ENCODE measurements at places on chromosomes 1 and 21.

GRCh38 chr1:178945763-178946266, 74.9 kb upstream of the ANGPTL1 start:
- no peak for DNase-seq

- no peak for DNase-seq
Measured at GRCh38 chr1:88661951-88662699, 21.9 kb upstream of the PKN2 start.

GRCh38 chr1:203656796-203657747, 30.4 kb downstream of the ATP2B4 start:
- no peak for DNase-seq

DNA sequence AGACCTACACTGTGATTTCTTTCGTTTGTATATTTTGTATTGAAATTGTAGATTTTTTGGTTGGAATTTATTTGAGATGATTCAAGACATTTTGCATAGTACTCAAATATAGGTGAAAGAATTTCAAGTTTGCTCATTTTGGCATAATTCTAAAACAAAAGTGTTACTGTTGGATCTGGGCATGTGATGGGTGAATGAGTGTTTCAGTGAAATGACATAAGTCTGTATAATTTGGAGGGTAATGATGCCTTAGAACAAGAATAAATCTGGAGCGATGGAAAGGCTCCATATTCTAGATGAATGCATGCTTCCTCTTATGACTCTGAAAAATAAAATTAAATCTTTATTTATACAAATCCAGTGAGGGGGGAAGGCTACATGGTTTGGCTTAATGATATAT, 41.0 kb downstream of the NFIA start:
- no peak for DNase-seq

GRCh38 chr1:41286486-41286885, 44.4 kb upstream of the SCMH1 start:
- DNase-seq, result no peak

DNA sequence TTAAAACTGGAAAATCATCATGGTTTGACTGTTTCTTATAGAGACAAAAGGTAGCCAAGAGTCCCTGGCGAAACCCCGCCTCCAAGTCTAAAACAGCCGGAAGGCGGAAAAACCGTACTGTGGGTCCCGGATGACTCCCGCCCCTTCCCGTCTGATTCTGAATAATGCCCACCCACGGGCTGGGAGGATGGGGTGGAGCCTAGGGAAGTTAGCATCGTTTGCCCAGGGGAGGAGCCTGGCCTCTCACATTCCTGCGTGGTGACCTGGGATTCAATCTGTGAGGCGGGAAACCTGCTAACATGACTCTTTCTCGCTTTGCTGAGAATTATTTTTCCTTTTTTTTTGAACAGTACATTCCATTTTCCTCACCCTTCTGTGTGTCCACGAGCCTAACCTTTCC, 124.9 kb downstream of the KCNK1 start:
- DNase-seq, result no peak

GRCh38 chr1:212452323-212453155, 19.8 kb downstream of the NENF start:
- DNase-seq, result no peak

DNA sequence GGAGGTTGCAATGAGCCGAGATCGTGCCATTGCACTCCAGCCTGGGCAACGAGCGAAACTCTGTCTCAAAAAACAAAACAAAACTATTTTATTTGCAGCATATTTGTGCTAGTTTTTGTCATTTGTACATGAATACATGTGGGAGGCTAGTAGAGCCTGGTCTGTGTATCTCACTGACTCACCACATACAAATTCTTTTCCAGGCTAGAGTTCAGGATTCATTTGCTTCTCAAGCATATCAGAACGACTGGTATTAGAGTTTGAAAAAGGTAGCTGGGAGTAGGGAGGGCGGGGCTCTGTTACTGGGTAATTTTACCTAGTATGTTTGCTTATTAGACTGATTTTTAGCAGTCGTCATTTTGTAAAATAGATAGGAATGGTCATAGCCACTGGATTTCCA, 4.5 kb upstream of the TOR3A start:
- no peak for DNase-seq

- no peak for DNase-seq
Measured at GRCh38 chr1:225319871-225320270, 108.0 kb downstream of the LBR start.

- no peak for DNase-seq
Measured at GRCh38 chr1:213647864-213648650, 339.7 kb upstream of the PROX1 start.

DNA sequence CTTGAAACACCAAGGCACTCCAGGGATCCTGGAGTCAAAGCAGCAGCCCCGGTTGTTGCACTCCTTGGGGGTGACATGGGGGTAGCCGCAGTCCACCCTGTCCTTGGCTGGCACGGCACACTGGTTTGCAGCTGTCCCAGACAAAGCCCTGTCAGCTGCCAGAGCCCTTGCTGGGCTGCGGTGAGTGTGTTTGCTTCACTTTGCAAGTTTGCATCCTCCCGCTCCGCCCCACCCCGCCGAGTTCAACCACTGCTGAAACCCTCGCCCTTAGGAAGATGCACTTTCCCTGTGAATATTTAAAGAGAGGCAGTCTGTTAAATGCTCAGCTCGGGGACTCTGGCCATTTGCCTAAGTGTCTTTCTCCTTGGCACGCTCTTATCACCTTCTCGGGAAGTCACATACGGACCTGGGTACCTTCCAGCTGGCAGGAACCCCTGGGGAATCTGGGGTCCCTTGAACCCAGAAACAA, 1.7 kb downstream of the TFF3 start:
- peak; percentile 69 for DNase-seq

GRCh38 chr1:89826594-89826993, 5.8 kb downstream of the LRRC8D start:
- no peak for DNase-seq

- DNase-seq, result no peak
Measured at GRCh38 chr1:217881131-217881543, 250.0 kb downstream of the SPATA17 start.

DNA sequence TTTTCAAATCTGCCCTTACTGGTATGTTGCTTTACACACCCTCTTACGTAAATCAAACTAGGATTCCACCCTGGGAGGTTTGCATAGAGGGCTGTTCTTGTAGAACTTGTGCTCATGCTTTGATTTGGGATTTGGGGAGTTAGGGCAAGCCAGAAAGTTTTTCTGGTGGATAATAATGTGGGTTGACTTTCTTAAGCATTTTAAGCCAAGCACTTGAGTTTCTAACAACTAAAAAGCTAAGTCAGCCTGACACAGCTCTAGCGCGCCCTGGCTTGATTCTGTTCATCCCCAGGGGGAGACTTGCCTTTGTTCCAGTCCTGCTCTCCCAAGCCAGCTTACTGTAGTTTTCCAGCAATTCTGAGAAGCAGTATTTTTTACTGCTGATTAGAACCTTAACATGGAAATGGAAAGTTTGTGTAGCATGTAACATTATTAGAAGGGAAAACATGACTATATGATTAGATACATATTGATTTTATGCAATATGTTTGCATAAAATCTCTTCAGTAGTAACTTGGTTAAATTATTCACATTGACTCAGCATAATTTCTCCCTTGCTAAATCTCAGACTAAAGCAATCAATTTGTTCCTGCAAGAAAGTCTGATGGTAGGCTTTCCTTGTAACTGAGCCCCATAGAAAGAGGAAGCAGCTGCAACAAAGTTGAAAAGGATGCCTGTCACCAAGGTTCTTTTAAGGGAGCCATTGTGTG, 11.0 kb upstream of the PGD start:
- DNase-seq, result no peak

DNA sequence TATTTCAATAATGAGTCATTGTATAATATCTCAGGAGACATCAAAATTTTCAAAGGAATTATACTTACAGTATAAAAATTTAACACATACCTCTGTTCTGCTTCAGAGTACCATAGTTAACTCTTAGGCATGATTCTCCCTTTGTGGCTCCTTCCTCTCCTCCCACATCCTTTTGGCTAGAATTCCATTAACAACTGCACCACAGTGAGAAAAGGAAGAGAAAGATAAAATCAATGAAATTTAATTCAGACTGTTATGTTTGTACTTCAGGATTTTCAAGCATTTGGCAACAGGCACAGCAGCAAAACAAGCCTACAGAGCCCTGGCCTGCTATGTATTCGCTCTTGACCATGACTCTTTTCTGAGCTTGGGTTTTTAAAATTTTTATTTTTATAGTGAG, 57.2 kb upstream of the SGIP1 start:
- DNase-seq, result no peak

- DNase-seq, result no peak
Measured at GRCh38 chr1:99365141-99365540, 100.8 kb downstream of the PLPPR4 start.

GRCh38 chr1:203888807-203889251, 27.4 kb downstream of the SNRPE start:
- no peak for DNase-seq

DNA sequence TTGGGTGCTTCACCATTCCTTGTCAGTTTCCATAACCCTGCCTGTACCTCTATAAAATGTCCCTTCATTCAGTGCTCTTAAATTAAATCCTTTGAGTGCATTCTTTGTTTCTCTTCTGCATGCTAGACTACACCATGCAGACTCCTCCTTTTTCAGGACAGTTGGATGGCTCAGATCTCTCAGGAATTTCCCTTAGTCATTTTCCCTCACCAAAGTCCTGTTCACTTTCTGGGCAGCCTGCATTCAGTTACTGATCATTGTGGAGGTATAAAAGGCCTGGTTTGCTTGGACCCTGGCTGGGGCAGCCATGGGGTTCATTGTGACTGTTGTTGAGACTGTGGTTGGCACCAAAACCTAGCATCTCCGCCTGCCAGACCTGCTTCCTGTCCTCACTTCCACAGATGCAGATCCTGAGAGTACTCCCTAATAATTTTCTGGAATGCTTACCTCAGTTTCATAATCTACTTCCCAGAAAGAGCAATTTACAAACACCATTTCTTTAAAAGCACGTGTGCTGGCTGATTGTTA, 88.4 kb downstream of the PDE4B start:
- DNase-seq, result no peak

DNA sequence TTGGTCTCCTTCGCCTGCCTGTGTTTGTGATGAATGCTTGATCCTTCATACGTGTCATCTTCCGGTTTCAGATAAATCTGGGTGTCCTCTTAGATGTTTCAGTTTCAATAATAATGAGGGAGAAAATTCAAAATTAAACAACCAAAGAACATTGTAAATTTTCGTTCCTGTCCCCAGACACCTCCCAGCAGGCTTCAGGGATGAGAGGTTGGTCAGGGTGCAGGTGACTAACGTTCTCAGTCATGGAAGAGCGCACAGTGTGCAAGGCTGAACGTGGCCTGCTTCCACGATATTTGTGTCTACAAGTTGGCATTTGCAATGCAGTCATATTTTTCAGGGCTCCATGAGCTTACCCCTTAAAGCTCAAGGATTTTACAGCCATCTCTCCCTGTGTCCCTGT, 147.1 kb upstream of the ARHGEF16 start:
- DNase-seq, result no peak

DNA sequence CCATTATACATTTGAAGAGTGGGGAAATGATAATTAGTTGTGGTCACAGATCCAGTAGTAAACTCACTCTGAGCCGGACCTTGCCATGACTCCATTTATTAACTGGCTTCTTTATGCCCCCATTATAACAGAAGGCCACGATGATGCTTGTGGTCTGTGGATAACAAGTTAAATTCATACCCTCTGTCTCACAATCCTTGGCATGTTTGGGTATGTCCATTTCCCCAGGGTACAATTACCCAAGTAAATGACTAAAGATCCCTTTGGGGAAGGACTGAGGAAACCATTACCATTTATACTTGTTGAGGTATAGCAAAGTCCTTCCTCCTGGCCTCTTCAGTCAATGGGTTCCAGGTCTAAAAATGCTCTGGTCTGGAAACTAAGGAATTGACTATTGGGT, 7.3 kb upstream of the USP1 start:
- no peak for DNase-seq

DNA sequence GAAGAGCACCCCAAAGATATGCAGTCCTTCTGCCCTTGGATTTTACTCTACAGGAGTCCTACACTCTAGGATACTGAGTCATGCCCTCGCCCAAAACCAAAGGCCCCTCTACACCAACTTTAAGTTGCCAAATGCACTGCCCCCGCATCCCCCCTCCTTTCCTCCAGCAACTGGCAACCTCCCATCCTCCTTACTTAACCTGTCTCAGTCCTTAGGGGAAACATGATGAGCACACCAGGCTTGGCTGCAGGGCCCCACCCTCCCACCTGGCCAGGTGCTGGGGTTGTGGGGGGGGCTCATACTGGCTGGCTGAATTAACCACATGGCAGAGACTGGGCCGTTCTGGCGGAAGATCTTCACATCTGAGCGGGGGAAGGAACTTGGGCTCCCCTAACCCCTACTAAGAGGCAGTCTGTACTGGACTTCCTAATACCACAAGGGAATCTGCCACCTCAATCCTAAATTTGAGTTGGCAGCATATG, 1.2 kb downstream of the HDGF start:
- DNase-seq, result peak; percentile 31

DNA sequence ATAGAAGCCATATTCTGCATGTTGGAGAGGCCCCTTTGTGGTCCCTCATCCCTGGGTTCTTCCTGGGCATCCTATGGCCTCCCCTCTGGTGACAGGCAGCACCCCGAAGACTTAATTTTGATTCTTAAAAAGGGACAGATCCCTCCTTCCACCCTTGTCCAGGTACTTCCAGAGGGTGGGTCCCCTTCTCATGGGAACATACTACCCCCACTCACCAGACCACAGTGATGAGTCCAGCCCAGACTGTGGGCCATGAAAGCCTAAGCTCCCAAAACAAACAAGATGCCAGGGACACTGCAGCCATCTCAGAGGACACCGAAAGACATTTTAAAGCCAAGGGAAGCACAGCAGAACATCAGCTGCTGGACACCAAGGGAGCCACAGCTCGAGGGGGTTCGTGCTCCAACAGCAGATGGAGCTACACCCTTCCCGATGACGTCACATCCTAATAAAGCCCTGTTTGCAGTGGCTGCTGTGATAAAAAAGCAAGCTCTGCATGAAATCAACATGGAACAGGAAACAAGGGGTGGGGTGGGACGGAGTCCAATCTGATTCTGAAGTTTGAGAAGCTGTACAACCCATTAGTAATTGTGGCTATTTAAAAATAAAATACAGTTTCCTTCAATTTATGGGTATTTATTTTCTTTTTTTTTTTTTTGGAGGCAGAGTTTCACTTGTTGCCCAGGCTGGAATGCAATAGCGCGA, 32.4 kb downstream of the GNB1 start:
- DNase-seq, result peak; percentile 80

DNA sequence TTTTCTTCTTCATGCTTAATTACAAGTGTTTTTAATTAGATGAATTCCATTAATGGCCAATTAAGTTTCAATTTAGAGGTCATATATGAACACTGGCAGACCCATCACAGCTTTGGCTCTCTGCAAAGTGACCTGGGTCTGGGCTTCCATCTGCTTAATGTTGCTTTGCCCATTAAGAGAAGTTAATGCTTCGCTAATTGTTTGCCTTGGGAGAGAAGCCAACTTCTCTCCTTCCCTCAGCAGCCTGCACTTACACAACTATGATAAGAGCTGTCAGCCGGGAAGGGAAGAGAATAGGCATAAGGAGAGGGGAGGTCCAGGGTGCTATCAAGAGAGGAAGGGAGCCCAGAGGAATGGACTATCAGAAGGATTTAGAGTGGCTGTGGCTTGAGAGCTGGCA, 29.0 kb upstream of the CCDC190 start:
- DNase-seq, result no peak

- DNase-seq, result peak; percentile 97
Measured at GRCh38 chr1:198935306-198935921, 296.6 kb downstream of the PTPRC start.
